Chondrocyte (in vitro differentiated cells): ENCODE measurements at places on chromosomes 7 and 10. TPM values are rescaled to one million over a fixed set of nuclear protein-coding genes. Genes with fewer than 3 reads are reported as not detected.

UCN3 gene
- total RNA-seq, result not detected in 3 replicates

TUBAL3 gene
- total RNA-seq, result not detected in 3 replicates

DNA sequence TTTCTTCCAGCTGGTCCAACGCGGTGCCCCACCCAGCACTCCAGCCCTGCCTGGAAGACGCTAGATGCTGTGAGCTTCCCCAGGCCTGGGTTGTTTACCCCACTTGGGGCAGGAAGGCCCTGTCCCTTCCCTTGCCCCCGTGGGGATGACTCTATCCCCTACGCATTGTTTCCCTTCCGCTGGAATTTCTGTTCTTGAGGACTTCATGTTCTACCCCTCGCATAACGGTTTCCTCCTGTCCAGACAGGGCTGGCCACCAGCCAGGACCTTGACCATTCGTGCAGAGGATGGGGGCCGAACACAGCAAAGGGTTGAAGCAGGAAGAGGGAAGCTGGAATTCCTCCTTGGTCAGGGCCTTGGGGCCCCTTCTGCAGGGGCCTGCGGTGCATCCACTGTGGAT, 14.7 kb upstream of the SERPINE1 start:
- DNase-seq, result peak; percentile 95

DNA sequence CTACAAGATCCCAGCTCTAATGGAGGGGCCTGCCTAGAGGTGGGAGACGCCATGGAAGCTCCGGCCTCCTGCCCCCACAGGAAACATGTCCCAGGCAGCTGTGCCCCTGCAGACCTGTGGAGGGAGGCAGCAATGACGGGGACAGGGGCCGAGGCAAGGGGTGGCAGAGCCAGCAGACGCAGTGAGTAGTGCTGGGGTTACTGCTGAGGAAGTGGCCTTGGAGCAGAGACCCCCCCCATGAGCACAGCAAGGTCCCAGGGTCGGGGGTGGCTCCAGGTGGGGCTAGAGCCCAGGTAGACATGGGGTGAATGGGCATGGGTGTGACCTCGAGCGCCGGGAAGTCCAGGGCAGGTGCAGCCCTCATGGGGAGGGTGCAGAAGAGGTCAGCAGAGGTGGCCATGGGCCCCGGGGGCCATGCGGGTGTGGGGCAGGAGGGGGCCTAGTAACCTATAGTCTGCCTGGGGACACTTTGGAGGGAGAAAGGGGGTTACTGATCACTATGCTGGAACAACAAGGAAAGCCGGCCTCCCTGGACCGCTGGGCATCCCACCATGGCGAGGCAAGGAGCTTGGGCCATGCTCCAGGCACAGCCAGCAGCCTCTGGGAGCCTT, 45.5 kb downstream of the JAKMIP3 start:
- DNase-seq, result peak; percentile 64

DNA sequence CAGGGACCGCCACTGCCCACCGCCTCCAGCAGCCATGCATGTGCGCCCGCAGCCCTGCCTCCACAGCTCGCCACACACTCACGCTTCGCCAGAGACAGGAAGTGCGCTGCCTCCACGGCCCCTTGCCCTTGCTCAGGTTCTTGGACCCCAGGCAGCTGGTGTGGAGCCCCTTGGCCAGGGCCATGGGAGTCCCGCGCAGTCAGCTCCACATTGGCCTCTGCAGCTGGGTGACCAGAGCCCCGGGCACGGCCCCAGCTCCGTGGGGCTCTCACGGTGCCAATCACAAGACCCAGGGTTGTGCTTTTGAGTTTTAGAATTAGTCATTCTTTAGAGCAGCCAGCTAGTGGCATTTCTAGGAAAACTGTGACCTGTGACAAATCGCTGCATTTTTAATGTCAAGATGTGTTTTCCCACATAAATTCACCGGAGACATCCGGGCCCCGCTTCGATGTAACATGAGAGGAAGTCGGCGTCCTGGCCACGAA, 4.3 kb upstream of the UTF1 start:
- no peak for DNase-seq

GRCh38 chr7:141945356-141945755, 1.4 kb downstream of the CLEC5A start:
- no peak for DNase-seq

DNA sequence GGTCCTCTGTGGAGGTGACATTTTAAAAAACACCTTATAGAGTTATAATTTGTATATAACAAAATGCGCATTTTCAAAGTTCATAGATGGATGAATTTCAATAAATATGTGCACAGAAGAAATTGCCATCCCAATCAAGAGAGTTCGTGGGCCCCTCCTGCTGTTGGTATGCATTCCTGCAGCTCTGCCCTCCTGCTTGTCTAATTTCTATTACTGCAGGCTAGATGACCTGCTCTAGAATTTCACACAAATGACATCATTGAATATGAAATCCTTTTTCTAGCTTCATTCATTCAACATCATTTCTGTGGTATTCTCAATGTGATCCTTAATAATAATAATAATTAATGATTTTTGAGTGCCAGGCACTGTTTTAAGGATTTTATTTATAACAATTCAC, 348.2 kb downstream of the SDK1 start:
- no peak for DNase-seq
